Activated CD4-positive, alpha-beta T cell treated with anti-CD3 and anti-CD28 coated beads, Interleukin-2, Interleukin-6, amounts not matched to agents 100 ng/mL and 50 ng/mL, durations not matched to agents 16 hours and 8 hours (primary cell): ENCODE measurements at places on chromosomes 5 and 9.
A peak's percentile ranks its signal among the peaks of the same experiment; 100 is the strongest.

DNA sequence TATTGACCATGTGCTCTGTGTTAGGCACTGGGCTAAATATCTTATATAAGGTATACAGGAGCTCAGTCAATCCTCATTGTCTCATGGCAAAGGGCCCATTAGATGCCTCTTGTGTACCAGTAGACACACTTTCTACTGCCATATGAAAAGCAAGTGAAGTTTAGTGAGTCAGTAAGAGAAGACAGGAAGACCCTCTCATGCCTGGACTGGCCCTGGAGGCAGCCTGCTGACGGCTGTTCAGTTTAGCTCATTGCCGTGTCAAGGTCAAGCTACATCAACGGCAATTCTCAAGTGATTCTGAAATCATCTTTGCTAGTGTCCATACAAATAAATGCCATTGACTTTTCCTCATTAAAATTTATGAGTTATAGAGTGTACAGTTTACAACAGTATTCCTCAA lies 237.9 kb downstream of the IRX1 start:
- DNase-seq: no peak

- DNase-seq: no peak
Observed at GRCh38 chr9:84154320-84154719, 173.7 kb downstream of the RMI1 start.

GRCh38 chr5:109027983-109028607 lies 280.4 kb downstream of the FER start:
- DNase-seq: no peak

GRCh38 chr5:88094403-88094802 lies 174.2 kb downstream of the TMEM161B start:
- DNase-seq: no peak

- peak; percentile 15 for DNase-seq
Observed at GRCh38 chr9:15277400-15278090, 29.5 kb downstream of the TTC39B start.

DNA sequence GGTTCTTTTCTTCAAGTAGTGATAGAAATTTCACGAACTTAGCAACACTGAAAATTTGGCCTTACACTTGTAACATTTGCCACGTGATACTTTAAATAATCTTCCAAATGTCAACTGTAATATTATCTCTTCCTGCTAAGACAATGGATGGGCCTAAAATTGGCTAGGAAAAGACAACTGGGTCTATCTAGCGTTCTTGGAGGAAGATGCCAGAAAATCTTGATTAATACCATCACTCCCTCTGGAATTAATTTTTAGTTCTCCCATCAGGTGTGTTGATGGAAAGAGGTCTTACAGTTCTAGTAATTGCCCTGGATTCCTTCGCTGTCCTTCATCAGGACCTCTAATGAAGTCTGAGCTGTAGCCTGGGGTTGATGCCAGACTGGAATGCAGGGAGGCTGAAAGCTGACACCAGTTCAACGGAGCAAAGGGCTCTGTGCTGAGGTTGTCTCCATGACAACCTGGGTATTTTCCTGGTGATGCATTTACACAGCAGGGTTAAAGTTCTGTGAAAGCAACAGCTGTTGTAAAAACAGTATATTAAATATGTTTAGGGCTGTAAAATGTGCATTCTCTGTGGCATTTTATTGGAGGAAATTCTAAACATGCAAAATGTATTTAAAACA lies 92.3 kb downstream of the GAS1 start:
- no peak for DNase-seq

- DNase-seq: no peak
Observed at GRCh38 chr9:111731928-111732327, 62.8 kb downstream of the SHOC1 start.

- DNase-seq: no peak
Observed at GRCh38 chr5:66960369-66961137, 236.0 kb downstream of the CD180 start.

DNA sequence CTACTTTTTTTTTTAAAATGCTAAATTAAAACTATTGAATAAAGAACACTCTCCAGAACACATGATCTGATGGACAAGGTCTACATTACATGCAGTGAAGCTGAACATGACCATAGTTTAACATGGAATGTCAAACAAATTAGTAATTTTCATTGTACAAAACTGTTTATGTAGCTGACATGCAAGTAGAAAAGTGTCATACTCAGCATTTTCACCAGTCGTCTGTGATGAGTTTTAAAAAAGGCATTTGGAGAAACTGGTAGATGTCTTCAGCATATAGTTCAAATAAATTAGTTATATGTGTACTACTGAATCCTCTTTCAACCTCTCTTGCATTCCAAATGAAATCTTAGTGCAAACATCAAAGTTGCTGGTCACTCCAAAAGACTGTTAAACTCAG lies 301.9 kb downstream of the FER start:
- DNase-seq: no peak

DNA sequence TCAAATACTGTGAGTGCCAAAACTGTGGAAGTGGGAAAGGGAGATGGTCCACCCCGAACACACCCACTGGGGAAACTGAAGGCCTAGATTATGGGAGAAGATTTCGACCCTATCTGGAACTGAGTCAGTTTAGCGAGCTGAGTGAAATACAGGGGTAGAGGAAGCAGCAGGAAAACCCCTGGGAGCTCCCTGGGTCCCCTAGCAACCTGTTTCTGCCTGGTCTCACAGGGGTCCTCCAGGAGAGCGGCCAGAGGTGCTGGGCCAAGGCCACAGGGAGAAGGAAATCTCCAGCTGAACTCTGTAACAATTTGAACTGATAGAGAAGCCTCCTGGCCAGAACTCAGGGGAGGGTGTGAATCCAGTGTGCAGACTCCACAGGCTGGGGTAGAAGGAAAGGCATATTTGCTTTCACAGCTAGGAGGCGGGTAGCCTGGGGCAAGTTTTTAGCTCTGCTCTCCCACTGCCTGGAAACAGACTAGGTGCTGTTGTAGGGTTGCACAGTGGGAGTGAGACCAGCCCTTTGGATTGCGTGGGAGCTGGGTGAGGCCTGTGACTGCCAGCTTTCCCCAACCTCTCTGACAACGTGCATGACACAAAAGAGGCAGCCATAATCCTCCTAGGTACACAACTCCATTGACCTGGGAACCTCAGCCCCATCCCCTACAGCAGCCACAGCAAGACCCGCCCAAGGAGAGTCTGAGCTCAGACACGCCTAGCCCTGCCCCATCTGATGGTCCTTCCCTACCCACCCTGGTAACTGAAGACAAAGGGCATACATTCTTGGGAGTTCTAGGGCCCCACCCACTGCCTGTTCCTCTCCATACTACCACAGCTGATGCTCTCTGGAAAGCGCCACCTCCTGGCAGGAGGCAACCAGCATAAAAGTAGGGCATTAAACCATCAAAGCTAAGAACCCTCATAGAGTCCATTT lies 78.8 kb upstream of the GPBP1 start:
- no peak for DNase-seq

- DNase-seq: no peak
Observed at GRCh38 chr9:115739096-115739875, 414.3 kb upstream of the PAPPA start.

DNA sequence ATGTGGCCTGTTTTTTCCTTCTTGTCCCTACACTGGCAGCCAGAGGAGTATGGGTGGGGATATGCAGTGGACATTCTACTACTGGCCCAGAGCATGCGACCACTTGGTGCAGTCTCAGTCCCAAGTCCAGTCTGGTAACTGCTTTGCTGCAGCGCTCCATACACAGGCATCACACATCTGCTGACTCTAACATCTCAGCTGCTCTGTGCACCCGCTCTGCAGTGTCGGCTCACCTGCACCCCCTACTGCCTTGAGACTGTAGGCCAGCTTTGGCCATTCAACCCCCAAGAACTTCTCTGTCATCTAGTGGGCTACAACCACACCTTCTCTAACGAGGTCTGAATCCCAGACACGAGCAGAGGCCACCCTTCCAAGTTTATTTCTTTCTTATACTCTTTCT lies 46.4 kb upstream of the SLCO6A1 start:
- no peak for DNase-seq

- no peak for DNase-seq
Observed at GRCh38 chr9:137666513-137666822, 47.7 kb downstream of the EHMT1 start.

DNA sequence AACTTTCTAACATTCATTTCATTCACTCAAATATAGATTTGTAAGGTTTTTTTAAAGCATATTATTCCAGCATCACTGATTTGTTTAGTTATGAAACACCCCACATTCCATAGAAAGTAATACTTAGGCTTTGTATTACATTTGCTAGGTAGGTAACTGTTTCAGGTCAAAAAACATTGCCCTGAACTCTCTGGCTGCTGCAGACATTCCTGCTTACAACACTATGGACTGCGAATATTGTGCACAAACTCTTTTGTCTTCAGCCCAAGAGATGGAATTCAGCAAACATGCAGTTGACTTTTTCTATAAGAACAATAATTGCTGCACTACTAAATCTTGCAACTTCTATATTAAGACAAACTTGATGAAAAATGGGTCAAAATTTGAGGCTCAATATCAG lies 301.0 kb downstream of the ARL15 start:
- no peak for DNase-seq

GRCh38 chr5:69074664-69075521 lies 18.9 kb upstream of the SLC30A5 start:
- DNase-seq: no peak
